ENCODE measurements at places on chromosomes 4 and X.
A peak's percentile ranks its signal among the peaks of the same experiment; 100 is the strongest.

DNA sequence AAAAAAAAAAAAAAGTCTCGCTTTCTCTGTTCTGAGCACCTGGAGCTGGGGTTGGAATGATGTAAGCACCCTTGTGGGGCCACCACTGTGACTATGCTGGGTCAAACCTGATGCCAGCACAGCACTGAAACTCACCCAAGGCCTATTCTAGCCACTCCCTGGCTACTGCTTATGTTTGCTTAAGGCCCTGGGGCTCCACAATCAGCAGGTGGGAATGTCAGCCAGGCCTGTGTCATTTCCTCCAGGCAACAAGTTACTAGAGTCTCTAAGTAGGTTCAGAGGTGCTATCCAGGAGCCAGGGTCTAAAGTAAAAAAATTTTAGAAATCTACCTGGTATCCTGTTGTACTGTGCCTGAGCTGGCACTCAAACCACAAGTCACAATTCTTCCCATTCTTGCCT lies 1306.8 kb downstream of the STIM2 start:
- no peak for DNase-seq

DNA sequence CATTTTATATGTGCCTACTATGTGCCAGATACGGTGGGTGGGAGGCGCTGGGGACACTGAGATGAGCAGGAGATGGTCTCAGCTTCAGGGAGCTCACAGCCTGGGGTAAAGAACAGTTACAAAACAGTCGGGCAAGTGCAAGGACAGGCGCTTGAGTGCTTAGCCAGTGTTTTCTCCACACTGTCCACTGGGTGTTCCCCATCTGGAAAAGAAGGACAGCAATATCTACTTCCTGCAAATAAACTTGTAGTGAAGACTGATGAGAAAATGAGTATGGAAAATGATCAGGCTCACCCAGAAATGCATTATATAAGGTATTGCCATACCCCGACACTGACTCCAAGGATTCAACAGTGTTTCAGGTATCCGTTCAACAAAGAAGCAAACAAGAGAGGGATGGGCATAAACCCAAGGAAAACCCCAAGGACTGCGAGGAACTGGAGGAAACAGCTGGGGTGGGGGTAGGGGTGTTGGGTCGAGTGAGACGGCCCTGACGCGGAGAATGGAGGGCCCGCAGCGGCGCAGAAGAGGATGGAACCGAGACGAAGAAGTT lies 835 bp downstream of the TMEM185A start:
- DNase-seq, result no peak

GRCh38 chr4:155761916-155762315 lies 3.1 kb downstream of the GUCY1B1 start:
- no peak for DNase-seq

DNA sequence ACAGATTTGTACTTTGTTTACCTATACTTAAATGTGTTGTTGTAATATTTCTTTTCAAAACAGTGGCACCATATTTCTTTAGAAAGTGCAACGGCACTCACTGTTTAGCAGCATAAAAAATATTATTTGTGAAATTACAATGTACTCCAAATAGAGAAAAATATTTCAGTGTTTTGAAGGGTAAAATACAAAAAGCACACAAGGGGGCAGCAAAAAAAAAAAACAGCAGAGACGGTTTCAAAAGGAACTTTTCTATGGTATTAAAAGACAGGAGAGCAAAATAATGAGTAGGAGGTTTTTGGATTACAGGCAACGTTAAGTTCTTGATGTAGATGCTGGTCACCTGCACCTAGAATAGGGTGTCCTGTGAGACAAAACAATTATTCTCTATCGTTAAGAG lies 2.0 kb downstream of the NUDT11 start:
- no peak for DNase-seq

DNA sequence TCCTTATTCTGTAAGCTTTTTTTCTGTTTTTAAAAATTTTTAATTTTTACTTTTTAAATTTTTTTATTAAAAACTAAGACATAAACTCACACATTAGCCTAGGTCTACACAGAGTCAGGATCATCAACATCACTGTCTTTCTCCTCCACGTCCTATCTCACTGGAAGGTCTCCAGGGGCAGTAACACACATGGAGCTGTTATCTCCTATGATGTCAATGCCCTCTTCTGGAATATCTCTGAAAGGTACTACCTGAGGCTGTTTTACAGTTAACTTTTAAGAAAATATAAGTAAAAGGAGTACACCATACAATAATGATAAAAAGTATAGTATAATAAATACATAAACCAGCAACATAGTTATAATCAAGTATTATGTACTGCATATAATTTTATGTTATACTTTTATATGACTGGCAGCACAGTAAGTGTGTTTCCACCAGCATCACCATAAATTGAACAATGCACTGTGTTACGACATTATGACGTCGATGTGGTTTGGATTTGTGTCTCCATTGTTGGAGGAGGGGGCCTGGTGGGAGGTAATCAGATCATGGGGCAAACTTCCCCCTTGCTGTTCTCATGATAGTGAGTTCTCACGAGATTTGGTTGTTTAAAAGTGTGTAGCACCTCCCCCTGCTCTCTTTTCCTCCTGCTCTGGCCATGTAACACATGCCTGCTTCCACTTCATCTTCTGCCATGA lies 21.3 kb downstream of the IL15 start:
- no peak for DNase-seq

DNA sequence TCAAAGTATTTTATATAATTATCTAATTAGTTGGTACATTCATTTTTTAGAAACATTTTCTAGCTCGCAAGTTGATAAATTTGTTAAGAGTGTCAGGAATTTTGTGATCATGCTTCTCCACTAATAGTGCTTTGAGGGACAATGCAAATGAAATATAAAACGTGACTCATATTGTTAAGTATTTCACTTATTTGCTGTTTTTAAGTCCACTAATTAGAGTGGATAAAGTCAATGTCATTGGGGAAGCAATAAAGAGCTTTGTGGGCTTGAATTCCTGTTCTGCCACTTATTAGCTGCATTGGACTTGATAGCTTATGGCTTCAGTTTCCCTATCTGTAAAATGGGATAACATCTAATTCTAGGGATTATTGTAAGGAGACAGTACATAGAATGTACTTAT lies 26.5 kb upstream of the ANAPC4 start:
- DNase-seq, result no peak

GRCh38 chrX:101658661-101659491 lies 774 bp downstream of the ARMCX2 start:
- peak; percentile 79 for DNase-seq

GRCh38 chrX:48003367-48003757 lies 427 bp downstream of the ZNF182 start:
- peak; percentile 17 for DNase-seq

- no peak for DNase-seq
These were observed 3.9 kb upstream of the HPGDS start for GRCh38 chr4:94346541-94346940.

- no peak for DNase-seq
These were observed 6.7 kb downstream of the BBS12 start for GRCh38 chr4:122739174-122739573.
